GM23248 (cell line): ENCODE measurements at places on chromosomes 3 and 15.
A peak's percentile ranks its signal among the peaks of the same experiment; 100 is the strongest.

DNA sequence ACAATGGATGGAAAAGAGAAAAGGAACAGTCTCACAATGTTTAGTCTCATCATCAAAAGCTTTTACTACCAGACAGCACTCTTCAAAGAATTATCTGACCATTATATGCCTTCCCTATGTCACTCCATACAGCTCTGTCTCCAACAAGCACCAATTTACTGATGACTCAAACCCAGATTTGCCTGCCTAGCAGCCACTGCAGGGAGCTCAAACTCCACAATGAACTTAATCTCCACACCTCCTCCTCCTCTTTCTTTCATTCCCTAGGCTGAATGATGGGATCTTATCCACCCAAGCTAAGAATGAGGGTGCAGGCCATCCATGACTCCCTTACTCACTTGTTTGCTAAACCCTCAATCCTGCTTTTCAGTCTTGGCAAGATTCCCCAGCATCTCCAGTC is 45.5 kb downstream of the NBEAL2 start:
- peak; percentile 66 for DNase-seq

DNA sequence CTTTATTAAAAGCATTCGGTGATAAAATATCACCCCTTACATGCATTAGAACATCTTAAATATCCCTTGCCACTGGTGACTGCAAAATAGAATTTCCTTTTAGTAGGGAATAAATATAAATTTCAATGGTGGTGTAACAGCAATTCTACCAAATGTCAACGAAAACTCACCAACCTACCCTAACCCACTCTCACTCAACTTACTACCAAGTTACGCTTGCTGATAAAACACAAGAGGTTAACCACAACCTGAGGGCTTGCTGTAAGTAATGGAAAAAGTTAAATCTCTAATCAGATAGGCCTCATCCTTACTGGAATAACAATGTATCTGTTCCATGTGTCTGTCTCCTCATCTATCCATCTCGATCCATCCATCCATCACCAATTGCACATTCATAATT is 274.7 kb downstream of the FOXP1 start:
- no peak for DNase-seq

- peak; percentile 87 for DNase-seq
Observed at GRCh38 chr15:68431792-68432401, at the start of gene ITGA11. Gene ITGA11 (minus strand): TSS chr15:68432163. CDS start chr15:68432066, 97 bp downstream.

DNA sequence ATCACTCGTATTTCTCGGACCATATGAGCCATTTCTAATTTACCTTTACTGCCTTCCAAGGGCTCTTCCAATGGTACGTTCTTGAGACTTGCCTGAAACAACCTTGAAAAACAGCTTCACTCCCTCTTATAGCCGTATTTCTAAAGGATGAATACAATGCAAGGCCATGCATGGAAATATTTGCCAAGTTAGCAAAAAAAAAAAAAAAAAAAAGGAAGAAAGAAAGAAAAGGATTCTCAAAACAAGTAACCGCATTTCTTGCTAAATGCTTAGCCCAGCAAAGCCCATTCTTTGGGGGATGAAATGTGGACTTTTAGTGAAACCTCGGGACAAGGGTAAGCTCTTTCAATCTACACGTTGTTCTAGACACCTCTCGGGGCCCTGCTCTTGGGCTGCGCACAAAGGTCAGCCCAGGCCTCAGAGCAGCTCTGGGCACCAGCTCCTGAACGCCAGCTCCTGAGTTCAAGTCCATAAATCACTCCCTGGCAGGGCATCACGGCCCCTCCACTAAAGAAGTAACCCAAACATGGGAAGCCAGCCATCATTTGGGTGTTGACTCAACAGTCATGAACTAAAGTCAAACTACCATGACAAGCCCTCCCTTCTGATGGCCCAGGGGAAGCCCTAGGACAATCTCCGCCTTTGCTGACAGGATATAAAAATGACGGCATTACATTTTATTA is 132.7 kb downstream of the ADAMTS17 start:
- no peak for DNase-seq

- DNase-seq = no peak
Observed at GRCh38 chr3:100252001-100252400, 8.8 kb upstream of the TBC1D23 start.

- DNase-seq = no peak
Observed at GRCh38 chr3:130738241-130738640, 8.4 kb downstream of the PIK3R4 start.
